ENCODE measurements at places on chromosomes 7 and 10.

DNA sequence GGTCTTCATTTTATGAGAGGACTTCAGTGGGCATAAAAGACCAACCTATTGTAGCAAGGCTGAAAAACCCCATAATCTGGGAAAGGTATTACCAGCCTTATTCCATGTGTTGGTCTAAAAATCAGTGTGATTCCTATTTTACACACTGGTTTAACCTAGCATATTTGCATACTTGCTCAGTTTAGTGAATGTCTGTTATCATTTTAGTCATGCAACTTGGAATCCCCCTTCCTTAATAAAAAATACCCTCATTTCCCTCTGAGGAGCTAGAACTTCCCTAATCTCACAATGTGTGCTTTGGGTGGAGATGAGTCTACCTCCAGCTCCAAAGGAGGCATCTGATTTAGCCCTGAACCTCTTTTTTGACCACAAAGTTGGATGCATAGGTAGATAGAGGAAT, 312.8 kb upstream of the SORCS1 start:
- no peak for DNase-seq

GRCh38 chr7:50303335-50304128, 984 bp upstream of the IKZF1 start:
- no peak for DNase-seq

GRCh38 chr7:84193747-84194146, 842 bp downstream of the SEMA3A start:
- no peak for DNase-seq

DNA sequence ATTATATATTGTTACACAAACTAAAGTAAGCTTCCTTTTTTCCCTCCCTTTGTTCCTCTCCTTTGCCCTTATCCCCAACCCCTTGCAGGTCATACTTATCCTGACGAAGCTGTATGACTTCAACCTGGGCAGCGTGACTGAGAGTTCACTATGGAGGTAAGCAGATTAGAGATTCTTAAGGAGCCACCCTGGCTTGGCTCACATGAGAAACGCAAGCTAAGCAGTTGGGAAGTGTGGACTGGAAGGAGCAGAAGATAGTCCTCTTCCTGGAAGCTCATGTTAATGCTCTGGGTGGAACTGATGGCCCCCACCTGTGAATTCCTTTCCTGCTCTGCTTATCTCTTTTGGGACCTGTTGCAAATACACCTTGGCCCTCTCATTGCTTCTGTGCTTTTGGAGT, 201.6 kb downstream of the SORCS3 start:
- no peak for DNase-seq

DNA sequence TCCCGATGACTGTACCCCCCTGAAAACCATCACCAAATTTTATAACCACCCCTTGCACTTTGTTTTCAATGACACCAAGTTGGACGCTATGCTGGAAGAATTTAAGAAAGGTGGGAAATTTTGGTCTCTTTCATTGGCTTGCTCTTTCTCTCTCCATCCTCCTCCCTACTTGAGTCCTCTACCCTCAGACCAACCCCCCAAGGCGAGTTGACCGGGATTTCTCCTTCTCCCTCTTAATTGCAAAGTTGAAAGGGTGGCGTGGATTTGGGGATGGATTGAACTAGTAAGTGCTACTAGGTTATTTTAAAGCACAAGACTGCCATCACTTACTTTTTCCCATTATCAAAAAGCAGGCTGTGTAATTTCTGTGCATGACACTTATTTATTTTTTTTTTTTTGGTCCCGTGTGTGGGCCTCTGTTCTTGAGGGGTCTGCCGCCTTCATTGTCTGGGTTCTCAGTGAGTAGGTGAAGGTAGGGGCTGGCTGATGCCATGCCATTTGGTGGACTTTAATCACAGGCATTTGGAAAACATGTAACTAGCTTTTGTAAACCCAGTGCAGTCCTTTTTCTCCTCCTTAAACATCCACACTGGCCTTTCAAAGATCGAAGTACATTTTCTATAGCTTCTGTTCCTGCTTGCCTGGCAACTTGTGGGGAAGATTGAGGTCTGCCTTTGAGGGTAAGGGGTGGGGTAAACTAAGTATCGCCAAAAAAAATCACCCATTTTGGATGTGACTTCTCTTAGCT, 2.1 kb downstream of the CNNM2 start:
- DNase-seq, result no peak

GRCh38 chr7:95725205-95725604, 47.1 kb upstream of the DYNC1I1 start:
- no peak for DNase-seq

- DNase-seq, result no peak
Observed at GRCh38 chr10:92052088-92052487, 128.5 kb downstream of the BTAF1 start.

DNA sequence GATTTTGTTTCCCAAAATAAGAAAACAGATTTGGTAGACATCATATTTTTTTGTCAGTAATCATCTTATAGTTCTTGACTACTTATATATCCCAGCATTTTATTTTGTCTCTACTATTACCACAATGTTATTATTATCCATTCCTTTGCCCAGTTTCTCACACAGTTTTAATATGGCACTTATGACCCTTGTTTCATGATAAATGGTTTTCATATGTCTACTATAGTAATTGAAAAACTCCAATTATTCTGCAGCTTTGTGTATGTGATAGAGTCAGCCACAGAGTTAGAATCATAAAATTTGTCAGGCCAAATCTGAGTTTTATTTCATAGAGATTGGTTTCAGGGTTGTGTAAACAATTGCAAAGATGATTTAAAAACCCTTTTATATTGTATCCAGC, 203.9 kb downstream of the MALRD1 start:
- DNase-seq, result no peak

GRCh38 chr10:79379512-79380124, 32.3 kb downstream of the PPIF start:
- DNase-seq, result no peak

GRCh38 chr7:35848725-35849124, 47.9 kb downstream of the SEPTIN7 start:
- no peak for DNase-seq

DNA sequence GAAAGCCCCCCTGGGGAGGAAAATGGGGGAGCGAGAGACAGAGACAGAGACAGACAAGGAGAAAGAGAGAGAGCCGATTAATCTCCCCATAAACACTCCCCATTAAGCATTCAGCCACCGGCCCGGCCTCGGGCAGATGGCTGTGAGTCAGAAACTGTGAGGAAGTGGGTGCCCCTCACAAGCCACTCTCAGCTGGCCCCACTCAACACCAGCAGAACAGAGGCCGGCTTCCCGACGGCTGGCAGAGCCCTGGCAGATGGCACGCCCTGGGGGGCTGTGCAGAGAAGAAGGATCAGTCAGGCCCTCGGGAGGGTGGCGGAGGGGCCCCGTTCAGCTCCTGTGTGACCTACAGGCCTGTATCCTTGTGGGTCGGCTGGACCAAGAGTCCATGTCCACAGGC, 41.2 kb downstream of the CAMK2B start:
- DNase-seq, result no peak

- DNase-seq, result no peak
Observed at GRCh38 chr10:30000802-30001571, 58.4 kb downstream of the JCAD start.

GRCh38 chr10:89255793-89256192, 4.2 kb upstream of the LIPA start:
- no peak for DNase-seq

DNA sequence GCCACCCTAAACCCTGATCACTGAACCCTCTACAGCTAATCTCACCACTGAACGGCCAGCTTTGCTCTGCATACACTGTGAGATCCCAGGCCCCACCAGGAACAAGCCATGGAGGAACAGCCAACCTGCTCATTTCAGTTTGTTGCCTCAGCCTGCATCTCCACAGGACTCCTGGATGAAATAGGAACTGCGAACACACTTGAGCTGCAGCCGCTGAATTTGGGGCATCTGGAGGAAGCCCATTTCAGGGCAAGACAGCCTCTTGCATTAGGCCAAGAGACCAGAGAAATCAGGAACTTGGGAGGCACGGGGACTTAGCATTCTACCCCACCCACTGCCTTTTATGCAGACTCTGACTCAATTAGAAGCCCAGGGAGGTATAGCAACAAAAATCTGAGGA, 14.5 kb upstream of the EGR2 start:
- DNase-seq, result no peak

DNA sequence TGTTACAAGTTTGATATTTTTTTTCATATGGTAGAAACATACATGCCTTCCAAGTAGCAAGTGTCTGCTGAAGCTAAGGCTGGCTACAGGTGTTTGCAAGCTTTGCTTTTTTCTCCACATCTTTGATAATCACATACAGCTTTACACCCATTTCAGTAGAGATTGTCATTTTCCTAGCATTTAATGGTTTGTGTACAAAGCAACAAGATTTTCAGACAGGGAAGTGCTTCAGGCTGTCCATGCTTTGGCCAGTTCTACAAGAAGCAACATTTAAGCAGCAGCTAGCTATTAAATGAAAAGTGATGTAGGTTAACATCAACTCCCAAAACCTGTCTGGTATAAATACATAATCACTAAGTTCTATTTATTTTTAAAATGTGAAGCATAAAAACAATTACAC, 2.3 kb downstream of the HDAC9 start:
- no peak for DNase-seq

DNA sequence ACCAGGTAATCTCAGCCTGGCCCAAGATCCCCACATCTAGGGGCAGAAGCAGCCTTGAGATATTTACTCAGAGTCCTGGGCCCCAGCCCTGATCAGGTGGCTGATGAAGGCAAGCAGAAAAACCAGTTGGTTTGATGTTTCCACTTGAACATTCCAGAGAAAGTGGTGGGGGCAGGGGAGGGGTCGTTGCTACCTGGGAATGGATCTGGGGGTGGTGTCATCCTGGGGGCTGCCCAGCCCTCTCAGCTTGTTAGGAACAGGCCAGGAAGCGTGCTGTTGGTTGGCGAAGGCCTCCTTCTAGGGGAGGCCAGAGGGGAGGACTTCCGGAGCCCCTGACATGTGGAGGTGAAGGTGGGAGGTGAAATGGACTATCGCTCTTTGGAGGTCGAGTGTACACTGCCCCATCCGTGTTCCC, 3.7 kb upstream of the ABHD11 start:
- DNase-seq, result no peak

- DNase-seq, result no peak
Observed at GRCh38 chr7:137298464-137298794, 45.1 kb downstream of the PTN start.

- DNase-seq, result no peak
Observed at GRCh38 chr7:116591202-116592040, 66.6 kb downstream of the CAV1 start.

- DNase-seq, result no peak
Observed at GRCh38 chr7:84492098-84493034, 297.8 kb upstream of the SEMA3A start.

DNA sequence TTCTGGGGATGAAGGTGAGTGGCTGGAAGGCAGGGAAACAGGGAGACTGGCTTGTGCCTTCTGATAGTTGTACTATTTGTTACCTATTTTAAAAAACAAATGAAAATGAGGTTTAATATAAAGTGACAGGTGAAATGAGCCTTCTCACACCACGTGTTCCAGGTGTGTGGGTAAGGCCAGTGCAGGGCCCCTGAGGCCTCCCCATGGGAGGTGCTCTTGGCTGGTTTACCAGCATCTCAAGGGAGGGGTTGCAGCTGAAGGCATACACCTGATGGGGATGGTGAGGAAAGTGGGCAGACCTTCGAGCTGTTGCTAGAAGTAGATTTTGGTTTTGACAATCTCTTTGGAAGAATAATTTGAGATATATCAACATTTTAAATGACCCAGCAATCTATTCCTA, 103.6 kb downstream of the ARHGAP22 start:
- DNase-seq, result no peak

DNA sequence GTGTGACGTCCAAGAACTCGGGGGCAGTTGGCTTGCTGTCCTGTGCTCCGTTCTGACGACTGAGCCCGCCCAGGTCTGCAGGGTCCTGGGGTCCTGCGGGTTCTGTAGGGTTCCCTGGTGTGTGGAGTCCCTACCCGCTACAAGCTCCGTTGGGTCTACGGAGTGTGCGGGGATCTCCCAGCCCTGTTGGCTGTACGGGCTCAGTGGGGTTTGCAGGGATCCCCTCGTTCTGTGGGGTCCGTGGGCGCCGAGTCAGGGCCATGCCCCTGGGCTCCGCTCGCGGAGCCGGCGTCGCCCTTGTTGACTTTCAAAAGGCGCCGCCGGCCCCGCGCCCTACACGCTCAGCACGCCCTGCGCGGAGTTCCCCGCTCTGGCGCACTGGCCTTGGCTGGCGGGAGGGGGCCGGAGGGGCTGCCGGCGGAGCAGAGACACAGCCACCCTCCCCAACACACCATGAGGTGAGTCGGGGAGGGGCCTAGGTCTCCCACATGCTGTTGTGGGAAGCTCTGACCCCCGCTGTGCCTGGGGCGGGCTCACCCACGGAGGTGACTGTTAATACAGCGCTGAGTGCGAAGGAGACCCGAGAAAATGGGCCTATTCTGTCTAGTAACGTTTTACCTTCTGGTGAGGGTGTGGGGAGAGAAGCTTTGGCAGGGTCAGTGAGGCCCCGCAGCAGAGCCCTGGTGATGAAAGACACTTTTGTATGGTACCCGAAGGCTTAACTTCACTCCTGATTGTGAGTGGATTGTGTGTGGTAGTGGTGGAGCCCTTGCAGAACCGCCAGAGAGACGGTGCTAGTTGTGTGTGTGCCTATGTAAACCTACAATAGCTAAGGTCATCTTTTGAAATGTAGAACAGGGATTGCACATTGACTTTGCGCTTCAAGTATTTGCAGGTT, 8.1 kb downstream of the TASOR2 start:
- peak; percentile 30 for DNase-seq

DNA sequence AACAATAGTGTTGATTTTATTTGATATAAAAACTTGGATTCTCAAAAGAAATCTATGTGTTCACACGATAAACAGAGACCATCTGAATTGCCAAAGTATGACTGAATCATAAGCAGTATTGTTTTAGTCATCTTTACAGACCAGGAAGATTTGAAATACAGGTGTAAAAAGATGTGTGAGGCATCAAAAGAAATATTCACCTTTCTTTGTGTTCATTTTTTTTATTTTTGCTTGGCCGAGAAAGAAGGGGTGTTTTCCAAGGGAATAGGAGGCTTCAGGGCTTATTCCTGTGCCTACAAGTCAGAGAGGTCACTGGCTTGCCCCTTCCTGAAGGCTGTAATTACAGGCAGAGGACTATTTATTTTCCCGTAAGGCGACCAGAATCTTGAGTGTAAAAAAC, 37.3 kb downstream of the MET start:
- DNase-seq, result no peak

DNA sequence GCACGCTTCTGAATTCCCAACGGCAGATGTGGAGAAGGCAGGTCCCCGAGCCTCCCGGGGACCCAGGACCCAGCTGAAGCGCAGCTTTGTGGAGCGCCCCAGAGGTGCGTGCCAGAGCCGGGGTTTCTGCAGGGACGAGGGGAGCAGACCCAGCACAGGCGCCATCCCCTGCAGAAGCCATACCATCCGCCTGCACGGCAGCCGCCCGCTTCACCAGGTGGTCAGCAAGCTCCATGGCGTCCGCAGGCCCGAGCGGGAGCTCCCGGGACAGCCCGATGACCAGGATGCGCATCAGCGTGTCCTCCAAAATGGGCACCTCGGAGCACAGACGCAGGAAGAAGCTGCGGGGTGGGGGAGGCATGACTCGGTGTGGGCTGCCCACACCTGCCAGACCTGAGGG, 10.6 kb downstream of the INTS1 start:
- DNase-seq, result no peak
